ENCODE measurements at places on chromosomes 12 and 14.
A peak's percentile ranks its signal among the peaks of the same experiment; 100 is the strongest.

DNA sequence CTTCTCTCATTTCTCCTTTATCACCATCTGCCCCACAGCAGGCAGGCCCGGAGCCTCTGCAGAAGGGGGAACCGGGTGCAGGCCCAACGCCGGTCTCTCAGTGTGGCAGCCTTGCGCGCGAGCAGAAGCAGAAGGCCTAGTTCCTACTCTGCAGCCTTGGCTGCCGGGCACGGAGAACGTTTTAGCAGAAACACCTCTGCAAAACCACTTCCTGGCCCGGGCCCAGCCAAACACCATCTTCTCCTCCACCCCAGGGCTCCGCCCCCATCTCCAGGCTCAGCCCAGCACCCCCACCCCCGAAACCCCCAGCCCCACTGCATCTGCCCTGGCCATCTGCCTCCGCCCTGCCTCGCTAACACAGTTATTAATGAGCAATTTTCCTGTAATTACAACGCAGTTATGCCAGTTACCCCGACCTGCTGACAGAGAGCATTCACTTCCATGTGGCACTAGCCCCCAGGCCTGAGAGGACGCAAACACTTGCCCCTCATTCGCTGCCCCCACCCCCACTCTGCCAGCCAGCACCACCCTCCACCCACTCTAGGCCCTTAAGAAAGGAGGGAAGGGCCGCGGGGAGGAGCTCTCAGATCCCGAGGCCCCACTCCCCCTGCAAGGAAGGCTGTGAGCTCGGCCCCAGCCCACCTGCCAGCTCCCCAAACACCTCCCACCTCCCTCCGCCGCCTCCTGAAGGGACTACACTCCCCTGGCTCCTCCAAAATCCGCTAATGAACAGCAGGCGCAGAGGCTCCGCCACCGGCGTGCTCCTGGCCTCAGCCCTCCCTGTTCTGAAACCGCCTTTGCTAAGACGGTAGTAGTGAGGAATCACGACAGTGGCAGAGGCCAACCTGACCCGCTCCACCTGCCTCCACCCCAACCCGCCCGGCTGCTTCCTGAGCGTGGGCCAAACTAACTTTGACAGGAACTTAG lies 44.7 kb upstream of the FBRSL1 start:
- DNase-seq: peak; percentile 93

GRCh38 chr12:32944195-32944594 lies 47.6 kb upstream of the PKP2 start:
- DNase-seq: no peak

DNA sequence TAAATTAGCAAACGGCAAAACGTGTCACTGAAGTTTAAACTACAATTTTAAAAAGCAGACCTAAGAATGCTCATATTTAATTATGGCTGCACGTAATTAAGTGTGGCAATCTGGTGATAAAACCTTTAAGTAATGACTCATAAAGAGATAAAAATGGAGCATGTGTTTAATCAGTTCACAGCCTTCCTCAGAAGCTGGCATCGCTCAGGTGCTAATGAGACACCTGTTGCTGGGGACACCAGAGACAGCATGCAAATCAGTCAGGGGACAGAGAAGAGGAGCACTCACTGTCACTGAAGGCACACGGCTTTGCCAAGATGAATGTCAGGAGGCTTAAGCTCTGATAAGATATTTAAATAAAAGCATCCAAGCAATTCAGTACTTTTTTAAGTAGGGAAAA lies 840.3 kb downstream of the GALC start:
- DNase-seq: no peak

GRCh38 chr12:51393676-51394545 lies 2.7 kb upstream of the GALNT6 start:
- DNase-seq: peak; percentile 79

GRCh38 chr12:104752881-104753280 lies 205.2 kb downstream of the SLC41A2 start:
- no peak for DNase-seq

DNA sequence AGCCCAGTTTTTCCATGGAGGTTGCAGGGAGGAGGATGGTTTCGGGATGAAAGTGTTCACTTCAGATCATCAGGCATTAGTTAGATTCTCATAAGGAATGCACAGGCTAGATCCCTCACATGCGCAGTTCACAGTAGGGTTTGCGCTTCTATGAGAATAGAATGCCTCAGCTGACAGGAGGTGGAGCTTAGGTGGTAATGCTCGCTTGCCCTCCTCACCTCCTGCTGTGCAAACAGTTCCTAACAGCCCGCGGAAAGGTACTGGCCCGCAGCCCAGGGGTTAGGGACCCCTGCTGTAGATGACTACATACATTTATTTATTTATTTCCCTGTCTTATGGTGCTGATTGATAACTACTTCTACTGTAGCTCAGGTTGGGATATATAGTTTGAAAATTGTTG lies 93.2 kb downstream of the FBXO33 start:
- DNase-seq: no peak
